NCI-H345 (cell line): ENCODE measurements at places on chromosomes 7 and 10.

- no peak for DNase-seq
These were observed 43.0 kb downstream of the GNA12 start for GRCh38 chr7:2800931-2801688.

DNA sequence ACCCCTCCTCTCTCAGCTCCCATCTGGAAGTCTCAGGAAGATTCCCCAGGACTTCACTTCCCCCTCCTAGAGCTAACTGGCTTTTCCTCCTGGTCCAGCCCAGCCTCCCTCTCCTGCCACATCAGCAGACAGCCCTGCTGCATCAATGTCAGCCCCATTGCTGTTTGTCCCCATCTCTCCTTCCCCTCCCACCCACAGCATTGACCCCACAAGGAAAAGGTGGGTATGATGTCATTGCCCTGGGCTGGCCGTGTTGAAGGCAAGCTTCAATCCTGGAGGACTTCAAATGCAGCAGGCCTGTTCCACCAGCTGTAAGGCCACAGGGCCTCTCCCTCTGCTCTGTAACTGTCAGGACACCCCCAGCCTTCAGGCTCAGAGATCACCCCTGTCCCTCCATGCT lies 66.5 kb downstream of the C10orf105 start:
- DNase-seq, result no peak

GRCh38 chr7:37656913-37657530 lies 26.5 kb upstream of the GPR141 start:
- DNase-seq, result no peak

GRCh38 chr7:128941946-128942526 lies 4.3 kb downstream of the IRF5 start:
- no peak for DNase-seq

GRCh38 chr10:111083222-111084095 lies 6.6 kb downstream of the ADRA2A start:
- DNase-seq, result no peak

GRCh38 chr10:120381931-120382330 lies 75.1 kb upstream of the PLPP4 start:
- DNase-seq, result no peak

GRCh38 chr7:159065852-159066480 lies 78.7 kb downstream of the VIPR2 start:
- no peak for DNase-seq

- DNase-seq, result no peak
These were observed 56.2 kb downstream of the GLRX3 start for GRCh38 chr10:130192276-130192848.

- no peak for DNase-seq
These were observed 730.8 kb downstream of the PHTF2 start for GRCh38 chr7:78529392-78529791.

GRCh38 chr10:23657677-23658076 lies 218.8 kb downstream of the OTUD1 start:
- DNase-seq, result no peak

- no peak for DNase-seq
These were observed 280.8 kb downstream of the TNS3 start for GRCh38 chr7:47301105-47301477.

DNA sequence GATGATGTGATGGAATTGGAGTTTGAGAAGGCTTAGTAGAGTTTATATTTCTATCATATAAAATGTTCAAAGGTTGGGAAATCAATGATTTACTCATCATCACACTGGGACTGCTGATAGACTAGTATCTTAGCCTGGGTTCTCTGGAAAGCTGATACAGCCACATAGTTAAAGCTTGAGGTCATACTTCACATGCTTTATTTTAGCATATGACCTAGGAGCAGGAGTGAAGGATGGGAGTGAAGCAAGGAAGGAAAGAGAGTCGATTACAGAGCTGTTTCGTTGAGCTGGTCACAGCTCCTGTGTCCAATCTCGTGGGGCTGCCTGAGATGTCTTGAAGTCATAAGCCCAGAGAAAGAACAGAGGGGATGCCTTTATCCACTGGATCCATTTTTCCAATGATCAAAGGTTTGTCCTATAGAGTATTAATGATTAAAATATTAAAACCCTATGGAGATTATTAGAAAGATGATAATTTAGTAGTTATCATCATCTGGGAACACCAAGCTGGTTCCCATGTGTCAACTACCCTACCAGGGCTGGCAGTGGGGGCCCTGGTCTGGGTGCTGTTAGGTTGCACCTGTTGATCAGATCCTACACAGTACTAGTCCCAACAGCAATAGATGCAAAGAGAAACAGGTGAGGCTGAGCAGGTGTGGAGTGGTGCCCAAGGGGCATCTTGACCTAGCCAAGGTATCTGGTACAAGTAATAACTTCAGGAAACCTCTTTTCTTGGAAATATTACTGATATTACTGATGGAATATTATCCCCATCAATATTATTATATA lies 77.8 kb downstream of the BAMBI start:
- DNase-seq, result no peak

DNA sequence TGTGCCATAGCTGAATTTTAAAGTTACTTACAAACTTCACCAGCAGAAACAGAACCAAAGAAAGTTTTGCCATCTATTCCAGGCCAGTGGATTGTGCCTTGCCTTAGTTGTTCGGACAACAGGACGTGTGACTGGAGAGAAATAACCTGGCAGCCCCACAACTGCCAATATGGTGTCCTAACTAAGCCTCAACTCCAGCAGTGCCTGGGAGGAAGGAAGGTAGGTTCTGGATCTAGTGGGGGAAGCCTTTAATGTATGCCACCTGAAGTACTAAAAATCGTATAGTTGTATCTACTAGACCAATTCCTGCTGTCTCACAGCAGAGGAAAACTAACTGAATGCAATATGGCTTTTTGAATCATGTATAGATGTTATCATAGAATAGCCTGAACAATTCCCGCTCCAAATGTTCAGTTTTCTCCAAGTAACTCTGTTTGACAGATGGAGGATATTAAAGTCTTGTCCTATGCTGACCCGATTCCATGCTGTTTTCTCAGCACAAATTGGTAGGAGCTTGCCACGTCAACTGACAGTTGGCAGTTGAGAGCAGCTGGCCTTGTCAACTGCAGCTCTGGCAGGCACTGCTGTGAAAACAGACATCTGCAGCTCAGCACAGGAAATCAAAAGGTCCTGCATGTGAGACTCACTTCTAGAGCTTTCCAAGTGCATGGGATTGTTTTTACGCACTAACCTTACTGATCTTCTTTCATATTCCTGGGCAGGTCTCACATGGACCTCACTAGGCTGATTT lies 84.5 kb upstream of the WNT16 start:
- no peak for DNase-seq

- DNase-seq, result no peak
These were observed 222.9 kb downstream of the MTERF1 start for GRCh38 chr7:91657483-91658071.

DNA sequence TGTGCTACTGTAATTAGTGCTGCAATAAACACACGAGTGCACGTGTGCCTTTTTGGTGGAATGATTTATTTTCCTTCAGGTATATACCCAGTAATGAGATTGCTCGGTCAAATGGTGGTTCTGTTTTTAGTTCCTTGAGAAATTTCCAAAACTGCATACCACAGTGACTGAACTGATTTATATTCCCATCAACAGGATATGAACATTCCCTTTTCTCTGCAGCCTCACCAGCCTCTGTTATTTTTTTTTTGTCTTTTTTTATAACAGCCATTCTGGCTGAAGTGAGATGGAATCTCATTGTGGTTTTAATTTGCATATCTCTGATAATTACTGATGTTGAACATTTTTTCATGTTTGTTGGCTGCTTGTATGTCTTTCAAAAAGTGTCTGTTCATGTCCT lies 922.9 kb upstream of the LRRN3 start:
- no peak for DNase-seq
